ENCODE measurements at places on chromosomes 6 and 20. TPM values are rescaled to one million over a fixed set of nuclear protein-coding genes. Genes with fewer than 3 reads are reported as not detected.

DEFB132 gene
- total RNA-seq: not detected

HLA-DOA gene
- total RNA-seq: 1.6 TPM

IL20RA gene
- 4.6 TPM for total RNA-seq

CD93 gene
- total RNA-seq: 112 TPM

TNF gene
- not detected for total RNA-seq

ETV7 gene
- total RNA-seq: 0.21 TPM

DLK2 gene
- total RNA-seq: 5.2 TPM

POM121L2 gene
- not detected for total RNA-seq

CCR6 gene
- total RNA-seq: not detected
